ENCODE measurements at places on chromosomes 3 and 15.

DNA sequence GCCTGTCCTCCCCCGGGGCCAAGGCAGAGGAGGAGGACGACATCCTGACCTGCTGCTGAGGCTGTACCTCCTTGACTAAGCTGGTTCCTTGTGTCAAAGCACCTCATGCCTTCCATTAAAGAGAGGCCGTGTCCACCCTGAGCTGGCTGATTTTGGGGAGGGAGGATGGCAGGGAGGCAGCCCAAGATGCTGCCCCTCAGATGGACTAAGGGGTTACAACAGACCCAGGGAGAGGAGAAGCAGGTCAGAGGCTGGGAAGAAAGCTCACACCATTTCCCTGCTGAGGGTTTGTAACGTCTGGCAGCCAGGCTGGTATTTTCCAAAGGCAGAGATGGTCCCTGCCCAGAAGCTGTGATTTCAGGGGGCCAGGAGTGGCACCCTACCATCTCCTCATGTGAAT lies 2.7 kb upstream of the ITIH3 start:
- no peak for DNase-seq

DNA sequence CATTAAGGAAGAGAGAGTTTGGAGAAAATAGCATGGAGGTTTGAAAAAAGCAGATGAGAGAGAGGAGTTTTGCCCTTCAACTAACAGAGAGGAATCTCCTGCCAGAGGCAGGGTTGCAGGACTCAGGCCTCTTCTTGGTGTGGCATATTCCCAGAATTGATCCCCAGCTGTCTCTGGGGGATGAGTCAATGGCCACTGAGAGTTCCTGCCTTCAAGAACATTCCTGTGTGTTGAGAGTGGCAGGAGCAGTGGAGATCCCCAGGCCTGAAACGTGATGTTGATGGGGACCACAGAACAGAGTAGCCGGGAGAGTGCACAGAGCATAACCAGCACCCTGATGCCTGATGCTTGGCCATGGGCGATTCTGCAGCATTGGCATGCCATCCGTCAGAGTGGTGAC lies 348.4 kb upstream of the THBS1 start:
- no peak for DNase-seq

DNA sequence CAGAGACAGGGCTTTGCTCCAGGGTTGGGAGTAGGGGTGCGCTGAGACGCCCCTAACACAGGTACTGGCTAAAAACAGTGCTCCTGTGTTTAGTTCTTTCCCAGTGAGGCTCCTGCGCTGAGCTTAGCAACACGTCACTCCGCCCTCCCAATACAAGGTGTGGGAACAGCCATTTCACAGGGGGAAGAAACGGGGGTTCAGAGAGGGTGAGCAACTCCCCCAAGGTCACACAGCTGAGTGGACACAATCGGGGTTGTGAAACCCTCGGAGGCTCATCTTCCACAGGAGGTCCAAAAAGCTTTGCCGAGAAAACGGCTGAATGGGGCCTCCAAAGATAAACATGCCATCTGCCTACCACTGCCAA lies 628 bp downstream of the PRRT3 start:
- no peak for DNase-seq

- DNase-seq = no peak
These were observed 38.4 kb downstream of the PAQR5 start for GRCh38 chr15:69337138-69337537.

DNA sequence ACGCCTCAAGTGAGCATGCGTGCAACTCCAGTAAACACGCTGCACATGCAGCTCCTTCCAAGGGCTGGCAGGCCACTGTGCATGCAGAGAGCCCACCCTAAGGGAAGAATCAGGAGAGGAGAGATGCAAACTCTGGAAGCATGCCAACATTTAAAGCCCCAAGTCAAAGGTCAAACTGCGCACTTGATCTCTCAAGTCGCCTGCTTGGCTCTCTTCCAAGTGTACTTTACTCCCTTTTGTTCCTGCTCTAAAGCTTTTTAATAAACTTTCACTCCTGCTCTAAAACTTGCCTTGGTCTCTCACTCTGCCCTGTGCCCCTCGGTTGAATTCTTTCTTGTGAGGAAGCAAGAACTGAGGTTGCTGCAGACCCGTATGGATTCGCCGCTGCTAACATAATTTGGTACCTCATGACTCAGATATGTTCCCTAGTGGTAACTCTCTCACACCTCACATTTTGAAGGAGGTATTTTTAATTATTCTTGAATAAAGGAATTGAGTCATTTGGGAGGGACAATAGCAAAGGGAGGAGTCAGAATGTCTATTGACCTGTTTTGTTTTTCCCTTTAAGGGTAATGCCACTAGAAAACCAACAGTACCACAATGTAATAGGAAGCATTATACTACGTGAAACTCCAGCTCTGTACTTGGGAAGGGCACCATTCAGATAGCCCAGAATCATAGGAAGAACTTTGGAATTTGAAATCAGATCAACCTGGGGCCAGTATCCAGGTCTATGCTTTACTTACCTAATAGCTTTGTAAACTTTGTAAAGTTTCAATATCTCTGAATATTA lies 19.6 kb upstream of the DGKG start:
- peak; percentile 52 for DNase-seq

DNA sequence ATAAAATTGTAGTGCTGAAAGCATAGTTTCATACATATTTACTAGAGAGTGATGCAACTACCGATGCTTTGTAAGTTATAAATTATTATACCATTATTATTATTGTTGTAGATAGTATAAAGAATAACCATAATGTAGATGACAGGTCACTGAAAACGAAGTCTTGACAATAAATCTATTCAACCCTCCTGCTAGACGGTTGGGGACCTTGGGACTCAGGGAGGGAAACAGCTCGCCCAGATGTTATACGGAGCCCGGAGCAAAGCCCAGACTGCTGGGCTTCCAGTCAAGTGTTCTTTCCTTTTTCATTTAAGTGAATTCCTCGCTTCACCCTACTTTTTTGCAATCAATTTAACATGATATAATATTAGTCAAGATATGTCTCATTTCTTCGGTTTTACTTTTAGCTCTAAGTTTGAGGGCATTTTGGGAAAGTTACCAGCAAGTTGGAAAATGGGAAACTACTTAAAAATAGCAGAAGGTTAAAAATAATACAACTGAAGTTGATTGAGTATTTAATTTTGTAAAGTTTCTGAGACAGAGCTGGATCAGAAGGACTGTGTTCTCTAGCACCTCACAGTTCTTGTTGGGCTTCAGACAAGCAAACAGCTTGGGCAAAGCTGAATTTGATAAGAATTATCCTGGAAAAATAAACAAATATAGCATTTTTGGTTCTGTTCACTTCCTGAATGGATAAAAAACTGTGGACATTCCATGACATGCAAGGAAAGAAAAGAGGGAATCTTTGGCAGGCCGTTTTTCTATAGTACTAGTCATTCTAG lies 173.4 kb upstream of the TP63 start:
- no peak for DNase-seq

GRCh38 chr3:187504435-187504834 lies 136.2 kb downstream of the RTP4 start:
- no peak for DNase-seq

DNA sequence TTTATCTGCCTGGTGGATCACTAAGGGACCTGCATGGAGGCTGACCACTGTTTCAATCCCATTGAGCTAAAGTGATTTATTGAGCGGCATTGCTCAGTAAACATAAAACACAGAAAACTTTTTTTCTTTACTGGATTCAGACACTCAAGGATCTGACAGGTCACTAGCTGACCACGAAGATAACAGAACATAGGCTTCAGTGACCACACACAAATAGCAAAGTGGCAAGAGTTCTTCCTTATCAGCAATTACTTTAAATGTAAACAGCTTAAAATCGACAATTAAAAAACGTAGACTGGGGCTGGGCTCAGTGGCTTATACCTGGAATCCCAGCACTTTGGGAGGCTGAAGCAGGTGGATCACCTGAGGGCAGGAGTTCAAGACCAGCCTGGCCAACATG lies 48.7 kb downstream of the STAG1 start:
- no peak for DNase-seq

GRCh38 chr3:100912976-100913545 lies 80.2 kb downstream of the ABI3BP start:
- DNase-seq = no peak

- no peak for DNase-seq
These were observed 21.8 kb upstream of the KCNAB1 start for GRCh38 chr3:156098437-156099035.

DNA sequence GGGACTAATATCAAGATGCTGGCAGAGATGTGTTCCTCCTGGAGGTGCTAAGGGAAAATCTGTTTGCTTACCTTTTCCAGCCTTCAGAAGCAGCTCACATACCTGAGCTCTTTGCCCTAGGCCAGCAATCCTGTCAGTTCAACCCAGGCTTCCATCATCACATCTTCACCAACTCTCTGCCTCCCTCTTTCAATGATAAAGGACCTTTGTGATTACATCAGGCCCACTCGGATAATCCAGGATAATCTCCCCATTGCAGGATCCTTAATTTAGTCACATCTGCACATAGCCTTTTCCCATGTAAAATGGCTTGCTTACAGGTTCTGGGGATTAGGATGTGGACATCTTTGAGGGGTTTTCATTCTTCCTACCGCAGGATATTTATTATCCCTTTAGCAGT lies 58.3 kb downstream of the NSUN3 start:
- no peak for DNase-seq

- peak; percentile 13 for DNase-seq
These were observed 16.1 kb downstream of the SH2D7 start for GRCh38 chr15:78108300-78109084.

GRCh38 chr3:112376241-112376911 lies 43.4 kb downstream of the CD200 start:
- no peak for DNase-seq

DNA sequence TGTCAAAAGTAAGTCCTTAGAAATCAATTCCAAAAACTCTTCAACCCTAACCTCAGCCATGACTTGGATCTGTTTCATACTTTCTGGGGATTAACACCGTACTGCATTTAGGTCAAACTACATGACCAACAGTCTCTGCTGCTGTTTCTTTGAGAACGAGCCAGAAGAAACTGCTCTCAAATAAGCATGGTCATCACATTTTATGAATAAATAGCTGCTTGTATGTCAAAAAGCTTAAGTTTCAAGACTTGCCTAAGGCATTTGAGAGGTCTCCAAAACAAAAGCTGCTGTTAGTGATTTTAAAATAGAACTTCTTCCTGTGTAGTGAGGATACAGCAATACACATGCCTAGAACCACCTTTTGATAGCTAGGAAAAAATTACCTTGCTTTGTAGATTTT lies 166.3 kb upstream of the CHRM5 start:
- no peak for DNase-seq

- peak; percentile 63 for DNase-seq
These were observed 1.3 kb upstream of the HACD2 start for GRCh38 chr3:123586131-123586530.

DNA sequence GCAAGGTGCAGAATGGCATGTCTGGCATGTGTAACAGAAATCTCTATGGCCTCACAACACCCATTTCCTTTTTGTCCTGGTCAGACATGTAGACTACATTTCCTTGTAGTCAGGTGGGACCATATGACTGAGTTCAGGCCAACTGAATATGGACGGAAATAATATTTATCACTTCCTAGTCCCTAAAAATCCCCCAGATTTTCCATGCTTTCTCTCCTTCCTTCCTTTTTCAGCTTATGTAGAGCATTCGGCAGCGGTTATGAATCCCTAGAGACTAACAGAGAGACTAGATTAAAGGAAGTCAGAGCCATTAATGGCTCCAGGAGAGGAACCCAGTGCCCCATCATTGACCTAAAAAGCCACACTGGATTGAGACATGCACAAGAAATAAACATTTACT lies 35.8 kb downstream of the SLC9A9 start:
- DNase-seq = no peak

- no peak for DNase-seq
These were observed 61.6 kb downstream of the ULK4 start for GRCh38 chr3:41900265-41900664.

DNA sequence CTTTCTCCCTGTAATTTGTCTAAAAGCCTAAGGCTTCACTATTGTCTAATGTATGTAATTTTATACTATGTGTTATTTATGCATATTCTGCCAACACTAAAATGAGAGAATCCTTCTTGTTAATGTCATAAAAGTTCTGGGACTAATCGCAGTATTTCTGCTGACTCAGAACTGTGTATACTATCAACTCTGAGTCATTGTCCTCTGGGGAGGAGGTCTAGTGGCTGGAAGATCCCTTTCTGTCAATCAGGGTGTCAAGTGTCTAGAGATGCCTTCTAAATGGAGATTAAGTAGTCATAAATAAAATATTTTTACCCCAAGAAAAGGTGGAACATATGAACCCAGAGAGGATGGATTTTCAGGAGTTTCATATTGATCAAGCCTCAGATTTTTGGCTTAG lies 473.4 kb downstream of the AGBL1 start:
- DNase-seq = no peak

DNA sequence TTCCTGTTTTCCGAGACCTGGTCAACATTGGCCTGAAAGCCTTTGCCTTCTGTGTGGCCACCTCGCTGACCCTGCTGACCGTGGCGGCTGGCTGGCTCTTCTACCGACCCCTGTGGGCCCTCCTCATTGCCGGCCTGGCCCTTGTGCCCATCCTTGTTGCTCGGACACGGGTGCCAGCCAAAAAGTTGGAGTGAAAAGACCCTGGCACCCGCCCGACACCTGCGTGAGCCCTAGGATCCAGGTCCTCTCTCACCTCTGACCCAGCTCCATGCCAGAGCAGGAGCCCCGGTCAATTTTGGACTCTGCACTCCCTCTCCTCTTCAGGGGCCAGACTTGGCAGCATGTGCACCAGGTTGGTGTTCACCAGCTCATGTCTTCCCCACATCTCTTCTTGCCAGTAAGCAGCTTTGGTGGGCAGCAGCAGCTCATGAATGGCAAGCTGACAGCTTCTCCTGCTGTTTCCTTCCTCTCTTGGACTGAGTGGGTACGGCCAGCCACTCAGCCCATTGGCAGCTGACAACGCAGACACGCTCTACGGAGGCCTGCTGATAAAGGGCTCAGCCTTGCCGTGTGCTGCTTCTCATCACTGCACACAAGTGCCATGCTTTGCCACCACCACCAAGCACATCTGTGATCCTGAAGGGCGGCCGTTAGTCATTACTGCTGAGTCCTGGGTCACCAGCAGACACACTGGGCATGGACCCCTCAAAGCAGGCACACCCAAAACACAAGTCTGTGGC lies 16.9 kb downstream of the TMEM43 start:
- DNase-seq = no peak

GRCh38 chr15:64045774-64046420 lies 388 bp downstream of the DAPK2 start:
- DNase-seq = no peak

GRCh38 chr3:170488802-170489201 lies 70.1 kb downstream of the CLDN11 start:
- no peak for DNase-seq

GRCh38 chr3:186583831-186584230 lies 13.3 kb downstream of the DNAJB11 start:
- DNase-seq = no peak

GRCh38 chr3:171566803-171567422 lies 106.7 kb upstream of the TNIK start:
- peak; percentile 42 for DNase-seq

- no peak for DNase-seq
These were observed 37.1 kb downstream of the DAZL start for GRCh38 chr3:16568115-16568514.

DNA sequence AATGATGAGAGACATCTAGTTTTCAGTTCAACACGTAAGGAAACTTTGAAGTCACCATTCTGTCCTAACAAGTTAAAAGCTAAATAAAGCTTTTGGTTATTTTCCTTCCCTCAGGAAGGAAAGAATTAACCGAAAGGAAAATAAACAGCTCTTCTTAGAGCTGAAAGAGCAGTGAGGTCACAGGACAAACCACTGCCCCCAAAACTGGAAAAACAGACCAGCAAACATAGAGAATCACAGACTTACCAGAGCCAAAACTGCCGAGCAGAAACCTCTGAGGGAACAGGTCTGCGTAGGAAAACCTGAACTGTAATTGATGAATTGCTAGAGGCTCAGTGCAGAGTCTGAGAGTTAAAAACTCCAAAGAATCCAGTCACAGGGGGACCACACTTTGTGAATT lies 14.7 kb downstream of the USP50 start:
- DNase-seq = no peak
